ENCODE measurements at places on chromosomes 4 and X.

DNA sequence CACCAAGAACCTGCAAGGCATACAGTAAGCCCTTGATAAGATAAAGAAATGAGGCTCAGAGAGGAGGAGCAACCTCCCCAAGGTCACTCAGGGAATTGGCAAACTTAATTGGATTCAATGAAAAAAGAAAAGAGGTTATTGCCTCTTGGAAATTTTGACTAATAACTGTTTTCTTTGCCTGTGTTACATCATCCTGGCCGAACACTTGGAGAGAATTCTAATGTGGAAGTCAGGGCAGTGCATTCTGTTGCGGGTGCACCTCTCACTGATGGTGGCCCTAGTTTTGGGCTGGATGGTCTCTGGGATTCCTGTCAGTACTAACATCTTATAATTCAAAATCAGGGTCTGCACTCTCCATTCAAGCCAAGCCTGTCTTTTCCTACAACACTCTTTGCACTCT lies 186.2 kb upstream of the BCOR start:
- DNase-seq, result no peak

GRCh38 chr4:150668824-150669223 lies 86.9 kb downstream of the MAB21L2 start:
- DNase-seq, result no peak

DNA sequence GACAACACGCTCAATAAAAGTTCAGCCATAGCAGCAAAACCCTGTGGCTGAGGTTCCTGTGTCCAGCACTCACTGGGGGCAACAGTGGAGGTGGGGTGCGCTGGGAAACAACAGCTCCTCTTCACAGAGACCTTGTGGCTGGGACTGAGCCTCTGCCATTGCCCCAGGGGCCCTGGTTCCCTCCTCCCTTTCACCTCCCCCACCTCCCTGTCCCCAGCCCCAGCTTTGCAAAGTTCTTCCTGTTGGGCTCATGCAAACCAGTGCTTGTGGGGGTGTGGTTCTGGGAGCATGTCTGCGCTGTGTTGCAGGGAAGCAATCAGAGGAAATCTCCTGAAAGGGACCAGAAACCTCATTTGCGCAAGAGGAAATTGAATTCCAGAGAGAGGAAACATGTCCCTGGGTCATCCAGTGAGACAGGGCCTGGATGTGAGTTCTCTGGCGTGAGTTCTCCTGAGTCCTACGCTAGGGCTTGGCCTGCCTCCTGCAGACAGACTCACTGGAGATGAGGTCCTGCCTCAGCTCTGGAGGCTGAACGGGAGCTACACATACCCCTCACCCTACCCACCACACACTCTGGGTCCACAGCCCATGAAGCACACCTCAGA lies 7.4 kb downstream of the FATE1 start:
- no peak for DNase-seq

- peak; percentile 88 for DNase-seq
Measured at GRCh38 chrX:131816551-131817136, 206.5 kb upstream of the STK26 start.

DNA sequence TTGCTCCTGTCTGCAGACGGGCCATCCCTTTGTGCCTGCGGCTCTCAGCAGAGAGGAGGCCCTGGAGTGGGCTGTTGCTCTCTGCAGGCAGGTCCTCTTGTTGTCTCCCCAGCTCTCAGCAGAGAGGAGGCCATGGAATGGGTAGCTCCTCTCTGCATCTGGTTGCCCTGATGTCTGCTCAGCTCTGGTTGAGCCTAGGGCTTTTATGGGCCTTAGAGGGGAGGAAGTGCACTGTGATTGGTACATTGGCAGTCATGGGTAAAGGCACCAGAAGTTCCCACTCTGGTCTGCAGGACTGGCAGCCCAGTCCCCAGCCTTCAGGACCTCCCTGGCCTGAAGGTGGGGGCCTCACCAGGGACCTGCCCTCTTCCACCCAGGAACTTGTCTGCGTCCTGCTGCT lies 21.5 kb downstream of the SPON2 start:
- no peak for DNase-seq

DNA sequence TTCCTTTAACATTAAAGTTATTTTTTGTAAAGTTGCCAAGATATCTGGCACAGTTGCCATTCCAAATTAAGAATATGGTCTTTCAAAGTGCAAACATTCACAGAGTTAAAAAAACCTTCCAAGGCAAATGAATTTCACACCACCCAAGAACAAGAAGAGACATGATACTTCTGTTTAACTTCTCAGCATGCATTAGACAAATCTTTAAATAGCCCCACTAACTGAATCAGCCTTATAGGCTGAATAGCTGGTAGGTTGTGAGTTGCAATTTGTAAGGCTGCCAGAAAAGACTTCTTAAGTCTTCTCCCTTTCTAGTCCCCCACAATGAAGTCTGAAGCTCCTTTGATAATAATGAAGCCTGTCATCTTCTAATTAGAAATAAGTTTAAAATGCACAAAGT lies 95.6 kb downstream of the MAPK10 start:
- no peak for DNase-seq

DNA sequence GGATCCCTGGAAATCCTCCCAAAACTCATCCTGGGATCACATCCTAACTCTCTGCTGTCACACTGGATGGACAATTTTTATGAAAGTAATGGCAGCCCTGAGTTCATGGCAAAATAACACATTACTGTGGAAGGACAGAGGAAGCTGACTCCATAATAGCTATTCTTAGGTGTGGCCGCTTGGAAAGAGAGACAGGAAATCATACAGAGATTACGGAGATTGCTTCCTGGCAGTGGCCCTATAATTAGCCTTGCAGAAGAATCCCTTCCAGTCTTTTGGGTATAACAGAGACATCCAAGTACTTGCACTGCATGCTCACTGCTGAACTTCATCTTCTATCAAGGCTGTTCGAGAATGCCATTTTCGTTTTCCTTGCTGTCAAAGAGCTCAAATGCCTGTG lies 133.1 kb upstream of the VCX start:
- no peak for DNase-seq

GRCh38 chr4:106993827-106994226 lies 42.3 kb downstream of the DKK2 start:
- DNase-seq, result no peak

GRCh38 chr4:142959173-142959572 lies 113.1 kb upstream of the INPP4B start:
- DNase-seq, result no peak

DNA sequence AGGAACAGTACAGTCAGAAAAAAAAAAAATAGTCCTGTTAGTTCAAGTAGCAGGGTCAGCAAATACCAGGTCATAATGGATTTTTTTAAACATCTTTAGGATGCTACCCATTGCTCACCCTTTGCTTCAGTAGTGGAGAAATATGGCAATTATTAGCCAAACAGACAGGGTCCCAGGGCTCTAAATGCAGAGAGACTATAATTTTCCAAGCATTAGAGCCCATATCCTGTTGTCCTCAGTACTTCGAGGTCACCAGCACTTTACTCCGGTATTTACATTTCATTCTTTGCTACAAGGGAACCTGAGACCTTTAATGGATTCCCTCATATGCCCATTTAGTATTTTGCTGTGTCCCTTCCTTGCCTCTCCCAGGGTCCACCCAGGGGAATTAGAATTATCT lies 1562.9 kb upstream of the TENM3 start:
- no peak for DNase-seq

DNA sequence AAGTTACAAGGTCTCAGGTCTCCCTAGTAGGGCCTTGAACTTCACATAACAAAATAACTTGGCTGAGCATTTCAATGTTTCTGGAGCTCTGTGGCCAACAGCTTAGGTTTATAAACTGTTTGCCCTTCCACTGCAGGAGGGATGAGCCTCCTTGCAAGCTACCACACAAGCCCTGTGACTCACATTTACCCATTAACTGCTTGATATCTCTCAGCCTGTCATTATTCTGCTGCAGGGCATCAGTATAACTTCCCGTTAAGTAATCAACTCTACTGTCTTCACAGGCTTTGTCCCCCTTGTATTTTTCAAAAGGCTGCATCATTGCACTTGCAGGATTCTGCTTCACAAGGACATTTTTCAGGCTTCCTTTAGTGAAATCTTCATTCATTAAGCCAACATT lies 151.7 kb upstream of the CXCL13 start:
- no peak for DNase-seq

DNA sequence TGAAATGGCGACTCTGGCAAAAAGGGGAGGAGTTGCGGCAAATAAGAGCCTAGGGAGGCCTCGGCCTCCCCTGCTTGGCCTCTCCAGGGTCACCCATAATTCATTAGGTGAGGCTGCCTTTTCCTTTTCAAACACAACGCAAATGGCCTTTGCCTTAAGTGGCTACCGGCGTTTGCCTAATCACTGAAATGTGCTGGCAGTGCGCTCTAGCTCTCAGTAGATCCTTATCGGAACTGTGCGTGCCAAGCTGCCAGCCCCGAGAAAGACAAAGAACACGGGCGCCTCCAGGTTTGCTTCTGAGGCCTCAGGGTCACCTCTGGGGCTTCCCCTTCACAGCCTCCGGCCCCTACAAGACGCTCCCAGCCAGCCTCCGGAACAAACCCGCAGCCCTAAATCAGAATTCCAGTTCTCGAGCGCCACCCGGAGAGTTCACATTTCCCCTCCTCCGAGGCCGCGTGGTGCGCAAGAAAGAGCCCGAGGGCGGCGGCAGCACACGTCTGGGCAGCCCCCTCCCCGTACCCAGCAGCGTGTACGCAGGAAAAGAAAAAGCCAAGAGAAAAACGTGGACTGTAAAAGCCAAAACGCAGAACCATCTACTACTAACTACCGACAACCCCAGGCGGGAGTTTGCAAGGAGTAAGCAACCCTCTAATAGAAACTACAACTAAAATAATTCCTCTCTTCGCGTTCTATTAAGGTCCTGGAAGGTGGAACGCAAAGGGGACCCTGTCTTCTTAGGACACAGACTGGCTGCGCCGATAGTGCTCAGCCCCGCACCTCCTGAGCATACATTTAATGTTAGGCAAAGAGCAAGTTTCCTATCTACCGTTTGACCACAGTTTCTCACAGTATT lies 76.5 kb upstream of the BCOR start:
- peak; percentile 71 for DNase-seq

DNA sequence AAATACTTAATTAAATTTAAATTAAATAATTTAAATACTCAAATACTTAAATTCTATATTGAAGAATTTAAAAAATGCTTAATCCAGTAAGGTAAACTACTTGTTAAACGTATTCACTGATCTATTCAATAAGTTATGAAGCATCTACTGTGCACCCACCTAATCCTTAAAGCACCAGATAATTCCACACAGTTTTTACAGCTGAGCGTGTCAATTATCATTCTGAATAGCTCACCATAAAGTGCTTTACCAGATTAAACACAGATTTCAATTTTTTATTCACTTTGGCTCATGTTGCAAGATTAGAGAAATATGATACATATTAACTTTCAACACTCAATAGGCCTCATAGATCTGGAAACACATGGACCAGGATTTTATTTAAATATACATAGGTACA lies 79.2 kb upstream of the DDIT4L start:
- no peak for DNase-seq

DNA sequence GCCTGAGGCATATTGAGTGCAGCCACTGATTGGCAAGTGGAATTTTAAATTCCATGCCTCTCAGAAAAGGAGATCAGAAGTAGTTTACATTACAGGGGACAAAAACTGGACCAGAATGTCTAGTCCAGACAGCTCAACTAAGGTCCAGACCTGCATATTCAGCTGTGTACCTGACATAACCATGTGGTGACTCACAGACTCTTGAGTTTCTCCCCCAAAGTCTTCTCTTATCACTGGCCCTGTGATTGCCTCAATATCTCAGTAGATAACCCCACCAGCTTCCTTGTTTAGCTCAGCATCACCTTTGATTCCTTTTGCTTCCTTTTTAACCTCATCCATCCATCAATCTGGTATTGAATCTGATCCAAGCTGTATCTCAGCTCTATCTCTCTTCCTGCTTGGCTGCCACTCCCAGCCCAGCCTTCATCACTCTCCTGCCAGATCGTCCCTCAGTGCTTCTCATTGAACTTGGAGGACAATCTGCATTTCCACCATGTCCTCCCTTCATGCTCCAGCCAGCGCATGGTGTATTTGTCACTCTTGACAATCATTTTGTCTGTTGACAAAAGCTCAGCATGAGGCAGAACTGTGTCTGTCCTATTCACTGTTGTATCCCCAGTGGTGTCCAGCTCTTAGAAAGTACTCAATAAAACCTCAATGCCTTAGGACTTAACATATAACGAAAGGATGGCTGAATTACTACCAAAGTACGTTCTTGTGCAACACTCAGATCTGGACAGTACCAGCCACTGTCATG lies 27.8 kb upstream of the SLC2A9 start:
- no peak for DNase-seq

GRCh38 chrX:115952417-115953092 lies 218.0 kb upstream of the AGTR2 start:
- no peak for DNase-seq

DNA sequence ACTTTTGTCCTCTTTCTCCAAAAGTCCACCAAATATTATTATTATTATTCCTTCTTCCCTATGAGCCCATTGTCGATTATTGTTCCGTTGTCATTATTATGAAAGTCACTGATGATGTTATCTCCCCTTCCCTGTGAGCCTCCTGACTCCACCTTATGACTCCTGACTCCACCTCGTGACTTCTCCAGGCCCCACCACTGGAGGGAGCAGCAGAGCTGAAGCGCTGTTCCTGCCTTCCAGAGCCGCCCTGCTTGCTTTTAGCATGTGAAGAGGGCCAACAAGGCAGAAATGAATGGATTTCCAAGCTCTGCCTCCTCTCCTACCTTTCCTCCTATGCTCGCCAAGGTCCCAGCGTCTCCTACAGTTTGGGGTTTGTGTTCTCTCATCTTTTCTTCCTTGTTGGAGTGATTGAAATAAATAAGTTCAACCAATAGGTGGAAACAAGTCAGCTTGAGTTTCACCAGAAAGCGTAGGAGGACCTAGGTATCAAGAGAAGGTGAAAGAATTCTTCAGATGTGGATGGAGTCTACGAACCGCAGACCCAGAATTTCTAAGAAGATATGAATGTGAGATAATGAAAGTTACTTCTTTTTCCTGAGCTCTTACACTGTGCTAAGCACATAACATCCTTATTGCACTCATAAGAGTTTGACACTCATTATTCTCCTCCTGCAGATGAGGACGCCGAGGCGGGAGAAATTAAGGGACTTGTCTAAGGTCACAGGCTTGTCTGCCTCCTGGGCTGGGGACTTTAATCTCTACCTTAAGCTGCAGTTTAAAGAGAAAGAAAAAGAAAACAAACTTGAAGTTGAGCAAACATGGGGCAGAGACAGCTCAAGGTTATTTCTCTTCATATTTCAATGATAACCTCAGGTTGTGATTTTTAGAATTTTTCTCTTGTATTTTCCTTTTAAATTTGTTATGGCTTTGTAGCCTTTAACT lies 26.1 kb downstream of the IGSF1 start:
- no peak for DNase-seq

GRCh38 chrX:20989361-20989760 lies 384.9 kb upstream of the CNKSR2 start:
- DNase-seq, result no peak

- no peak for DNase-seq
Measured at GRCh38 chrX:153725832-153726285, 1.2 kb downstream of the ABCD1 start.
